ENCODE measurements at places on chromosomes 4 and X.

- DNase-seq = no peak
These were observed 441.9 kb downstream of the SPRY1 start for GRCh38 chr4:123838474-123838873.

- DNase-seq = no peak
These were observed 194.7 kb upstream of the TLL1 start for GRCh38 chr4:165678236-165678935.

- DNase-seq = no peak
These were observed 15.6 kb upstream of the MAOA start for GRCh38 chrX:43640482-43640881.

DNA sequence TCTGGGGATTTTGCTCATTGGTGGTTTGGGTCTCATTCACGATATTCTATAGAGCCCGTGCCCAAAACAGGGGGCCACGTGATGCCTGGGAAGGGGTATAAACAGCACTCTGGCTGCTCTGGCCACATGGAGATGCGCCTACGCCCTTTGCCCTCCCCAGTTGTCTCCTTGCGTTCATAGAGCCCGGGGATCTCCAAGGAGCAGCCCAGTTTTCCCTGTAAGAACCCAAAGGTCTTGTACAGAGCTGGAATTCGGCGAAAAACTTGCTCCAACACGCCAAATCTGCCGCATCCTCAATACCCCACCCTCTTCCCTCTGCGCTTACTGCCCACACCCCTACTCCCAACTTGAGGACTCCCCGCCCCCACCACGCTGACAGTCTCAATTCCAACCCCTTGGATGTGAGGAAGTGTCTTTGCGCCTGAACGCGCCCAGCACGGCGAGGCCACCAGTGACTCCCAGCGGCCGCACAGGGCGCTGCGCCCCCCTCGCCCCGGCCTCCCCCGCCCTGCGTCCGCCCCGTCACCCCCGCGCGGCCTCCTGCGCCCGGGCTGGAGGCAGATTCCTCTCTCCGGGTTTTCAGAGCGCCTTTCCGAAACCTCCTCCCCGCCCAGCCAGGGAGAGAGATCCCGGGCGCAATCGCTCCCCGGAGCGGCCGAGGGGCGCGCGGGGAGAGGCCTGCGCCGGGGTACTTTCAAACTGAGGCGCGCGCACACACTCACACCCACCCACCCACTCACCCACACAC lies at the start of gene NHS:
Gene NHS (plus strand): TSS at position 582 of the 748 bp plus-strand sequence. CDS start 558 bp downstream, outside the sequence.
- DNase-seq = no peak

GRCh38 chr4:83440899-83441298 lies 14.7 kb downstream of the HELQ start:
- no peak for DNase-seq

- no peak for DNase-seq
These were observed 54.9 kb downstream of the F8 start for GRCh38 chrX:154967603-154968002.

DNA sequence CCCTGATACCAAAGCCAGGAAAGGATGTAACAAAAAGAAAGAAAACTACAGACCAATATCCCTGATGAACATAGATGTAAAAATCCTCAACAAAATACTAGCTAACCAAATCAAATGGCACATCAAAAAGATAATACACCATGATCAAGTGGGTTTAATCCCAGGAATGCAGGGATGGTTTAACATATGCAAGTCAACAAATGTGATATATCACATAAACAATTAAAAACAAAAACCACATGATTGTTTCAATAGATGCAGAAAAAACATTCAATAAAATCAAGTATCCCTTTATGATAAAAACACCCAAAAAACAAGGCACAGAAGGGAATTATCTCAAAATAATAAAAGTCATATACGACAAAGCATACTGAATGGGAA lies 31.5 kb downstream of the ELF2 start:
- DNase-seq = no peak

- DNase-seq = no peak
These were observed 512.7 kb upstream of the FAT1 start for GRCh38 chr4:187236209-187236890.

DNA sequence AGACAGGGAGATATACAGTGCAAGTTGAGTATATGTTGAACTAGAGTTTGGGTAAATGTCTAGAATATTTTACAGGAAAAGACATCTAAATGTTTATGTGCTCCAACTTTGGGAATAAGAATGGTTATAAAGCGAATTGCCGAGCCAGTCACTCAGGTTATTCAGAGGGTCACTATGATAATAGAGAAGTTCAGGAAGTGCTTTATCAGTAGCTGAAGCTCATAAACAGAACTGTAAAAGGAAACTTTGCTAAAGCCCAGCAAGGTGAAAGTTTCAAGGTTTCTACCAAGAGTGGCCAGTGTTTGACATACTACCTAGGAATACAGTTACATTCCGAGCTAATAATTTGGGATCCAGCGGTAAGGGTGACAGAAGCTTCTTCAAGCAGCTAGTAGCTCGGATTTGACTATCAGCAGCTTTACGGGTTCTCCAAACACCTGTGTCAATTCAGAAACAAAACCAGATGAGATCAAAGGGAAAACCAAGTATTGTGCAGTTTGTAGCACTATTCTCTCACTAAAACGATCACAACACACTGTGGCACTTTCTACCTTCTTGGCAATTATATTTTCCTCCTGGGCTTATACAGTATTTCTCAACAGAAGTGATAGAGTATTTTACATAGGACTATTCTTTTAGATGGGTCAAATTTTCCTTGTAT lies 17.2 kb upstream of the BCLAF3 start:
- no peak for DNase-seq

GRCh38 chr4:1451106-1451751 lies 45.0 kb upstream of the NKX1-1 start:
- DNase-seq = no peak

DNA sequence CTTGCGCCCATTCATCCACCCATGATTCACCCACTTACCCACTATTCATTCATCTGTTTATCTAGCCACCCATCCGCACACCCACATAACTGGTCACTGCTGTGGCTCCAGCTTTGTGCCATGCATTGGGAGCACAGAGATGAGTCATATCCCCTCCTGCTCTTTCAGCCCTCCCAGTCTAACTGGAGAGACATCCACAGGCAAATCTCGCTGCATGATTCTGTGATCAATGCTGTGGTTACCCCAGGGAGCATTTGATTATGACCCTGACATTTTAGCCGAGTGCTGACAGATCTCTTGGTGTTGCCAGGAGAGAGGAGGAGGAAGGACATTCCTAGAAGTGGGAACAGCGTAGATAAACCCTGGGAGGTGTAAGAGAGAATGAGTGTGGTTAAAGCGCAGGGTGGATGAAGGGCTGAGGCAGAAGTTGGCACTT lies 10.4 kb upstream of the PORCN start:
- DNase-seq = no peak

DNA sequence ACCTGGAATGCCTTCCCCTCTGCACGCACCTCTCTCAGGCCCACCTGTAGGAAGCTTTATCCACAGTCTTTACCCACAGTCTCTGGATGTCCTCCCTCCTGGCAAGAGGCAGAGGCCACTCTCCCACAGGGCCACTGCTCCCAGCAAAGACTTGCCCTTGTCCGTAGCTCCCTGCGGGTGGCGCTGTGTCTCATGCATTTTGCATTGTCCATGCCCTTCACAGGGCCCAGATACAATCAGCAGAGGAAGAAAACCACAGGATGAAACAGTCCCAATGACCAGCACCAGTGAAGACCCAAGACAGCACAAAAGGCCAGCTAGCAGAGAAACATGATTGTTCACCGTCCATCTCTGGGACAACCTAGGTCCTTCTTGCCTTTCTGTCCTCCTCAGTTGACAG lies 2.1 kb upstream of the NSG1 start:
- no peak for DNase-seq

DNA sequence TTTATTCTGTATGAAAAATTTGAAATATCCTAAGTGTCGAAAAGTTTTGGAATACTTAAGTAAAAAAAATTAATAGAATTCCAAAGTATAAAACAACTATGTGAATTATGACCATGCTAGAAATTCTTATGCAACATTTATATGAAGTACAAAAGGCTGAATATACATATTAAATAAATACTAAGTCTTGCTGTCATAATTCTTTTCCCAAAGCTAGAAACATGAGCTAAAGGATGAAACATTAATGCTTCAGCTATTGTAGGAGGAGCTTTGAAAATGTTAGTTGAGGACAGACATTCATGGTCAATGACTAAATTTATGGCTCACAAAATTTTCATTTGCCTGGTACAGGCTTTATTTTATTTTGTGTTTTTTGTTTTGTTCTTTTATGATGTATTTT lies 207.3 kb downstream of the GABRB1 start:
- no peak for DNase-seq

DNA sequence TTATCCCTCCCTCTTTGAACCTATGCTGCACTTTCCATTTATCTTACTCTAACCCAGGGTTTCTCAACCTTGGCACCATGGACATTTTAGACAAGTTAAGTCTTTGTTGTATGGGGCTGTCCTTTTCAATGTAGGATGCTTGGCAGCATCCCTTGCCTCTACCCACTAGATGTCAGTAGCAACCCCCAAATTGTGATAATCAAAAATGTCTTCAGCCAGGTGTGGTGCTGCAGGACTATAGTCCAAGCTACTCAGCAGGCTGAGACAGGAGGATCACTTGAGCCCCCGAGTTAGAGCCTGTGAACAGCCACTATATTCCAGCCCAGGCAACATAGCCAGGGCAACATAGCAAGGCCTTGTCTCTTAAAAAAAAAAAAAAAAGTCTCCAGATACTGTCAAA lies 7.0 kb downstream of the LRCH2 start:
- no peak for DNase-seq

DNA sequence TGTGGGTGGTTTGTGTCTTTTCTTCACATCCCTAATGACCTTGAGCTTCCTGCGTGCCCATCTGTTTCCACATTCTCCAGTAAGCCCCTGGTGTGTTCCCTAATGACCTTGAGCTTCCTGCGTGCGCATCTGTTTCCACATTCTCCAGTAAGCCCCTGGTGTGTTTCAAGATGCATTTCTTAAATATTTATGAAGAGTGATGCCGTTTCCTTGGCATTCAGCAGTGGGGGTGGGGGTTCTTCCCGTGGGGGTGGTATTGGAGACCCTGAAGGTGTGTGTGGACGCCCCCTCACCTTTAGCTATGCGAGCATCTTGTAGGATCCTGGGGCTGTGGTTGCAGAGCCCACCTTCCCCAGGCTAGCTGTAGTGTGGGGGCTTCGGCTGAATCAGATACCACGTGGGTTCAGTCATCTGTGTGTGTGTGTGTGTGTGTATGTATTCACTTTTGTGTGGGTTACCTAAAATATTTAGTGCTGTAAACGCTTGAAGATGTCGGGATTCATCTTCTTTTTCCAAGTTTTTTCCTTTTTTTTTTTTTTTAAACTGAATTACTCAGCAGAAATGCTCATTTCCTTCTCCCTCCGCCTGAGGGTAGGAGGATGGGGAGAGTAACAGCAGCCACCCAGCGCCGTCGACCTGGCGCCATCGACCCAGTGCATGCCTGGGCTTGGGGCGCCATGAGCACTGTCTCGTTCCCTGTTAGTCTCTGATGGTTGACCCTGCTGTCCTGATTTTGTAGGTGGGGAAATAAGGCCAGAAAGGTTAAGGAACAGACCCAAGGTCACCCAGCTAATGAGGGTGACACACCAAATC lies 9.9 kb downstream of the NSG1 start:
- DNase-seq = no peak

DNA sequence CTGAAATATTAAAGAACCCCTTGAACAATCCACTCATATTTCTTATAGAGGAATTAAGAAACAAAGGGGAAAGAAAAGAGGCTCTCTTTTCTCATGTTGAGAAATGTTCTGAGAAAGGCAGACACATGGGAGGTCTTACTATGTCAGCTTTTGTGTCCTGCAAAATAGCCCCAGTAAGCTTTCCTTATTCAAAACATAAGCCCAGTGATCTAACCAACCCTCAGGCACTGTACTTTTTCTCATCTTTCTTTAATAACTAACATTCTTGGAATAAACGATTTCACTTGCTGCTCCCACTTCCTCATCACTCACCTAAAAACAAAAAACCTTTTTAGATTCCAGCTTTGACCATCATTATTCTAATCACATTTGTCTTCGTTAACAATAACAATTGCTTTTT lies 115.9 kb downstream of the GLRA3 start:
- DNase-seq = no peak

DNA sequence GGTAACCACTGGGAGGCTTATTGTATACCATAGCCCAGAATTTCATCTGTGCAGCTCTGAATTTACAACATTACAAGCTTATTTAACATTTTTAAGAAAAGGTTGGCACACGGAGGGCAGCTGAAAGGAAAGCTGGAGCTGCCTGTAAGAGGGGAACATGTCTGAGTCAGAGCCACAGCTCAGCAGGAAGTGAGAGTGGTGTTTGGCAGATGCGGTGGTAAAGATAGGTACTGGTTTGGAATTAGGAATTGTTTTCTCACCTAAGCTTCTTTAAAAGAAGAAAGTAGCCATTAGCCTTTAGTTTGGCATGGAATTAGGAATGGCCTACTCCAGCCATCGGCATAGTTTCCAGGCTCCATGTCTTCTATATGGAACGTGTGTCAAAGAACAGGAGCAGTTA lies 172.5 kb upstream of the ANXA3 start:
- no peak for DNase-seq

DNA sequence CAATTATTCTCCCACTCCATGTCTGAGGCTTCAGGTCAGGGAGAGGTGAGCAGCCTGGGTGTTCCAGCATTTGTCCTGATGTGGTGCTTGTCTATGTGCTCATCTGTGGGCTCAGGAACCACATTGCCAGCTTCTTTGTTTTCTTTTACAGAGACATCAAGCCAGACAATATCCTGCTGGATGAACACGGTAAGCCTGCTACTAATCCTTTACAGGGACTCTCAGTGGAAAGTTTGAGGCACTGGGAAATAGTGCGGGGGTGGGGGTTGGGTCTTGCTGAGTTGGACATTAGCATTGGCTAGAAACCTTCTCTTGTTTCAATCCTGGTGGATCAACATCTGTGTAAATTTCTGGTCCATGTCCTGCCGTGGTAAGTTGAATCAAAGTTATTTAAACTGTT lies 310.3 kb downstream of the EVC2 start:
- no peak for DNase-seq

- DNase-seq = no peak
These were observed 16.5 kb downstream of the TRAPPC11 start for GRCh38 chr4:183675625-183676024.

DNA sequence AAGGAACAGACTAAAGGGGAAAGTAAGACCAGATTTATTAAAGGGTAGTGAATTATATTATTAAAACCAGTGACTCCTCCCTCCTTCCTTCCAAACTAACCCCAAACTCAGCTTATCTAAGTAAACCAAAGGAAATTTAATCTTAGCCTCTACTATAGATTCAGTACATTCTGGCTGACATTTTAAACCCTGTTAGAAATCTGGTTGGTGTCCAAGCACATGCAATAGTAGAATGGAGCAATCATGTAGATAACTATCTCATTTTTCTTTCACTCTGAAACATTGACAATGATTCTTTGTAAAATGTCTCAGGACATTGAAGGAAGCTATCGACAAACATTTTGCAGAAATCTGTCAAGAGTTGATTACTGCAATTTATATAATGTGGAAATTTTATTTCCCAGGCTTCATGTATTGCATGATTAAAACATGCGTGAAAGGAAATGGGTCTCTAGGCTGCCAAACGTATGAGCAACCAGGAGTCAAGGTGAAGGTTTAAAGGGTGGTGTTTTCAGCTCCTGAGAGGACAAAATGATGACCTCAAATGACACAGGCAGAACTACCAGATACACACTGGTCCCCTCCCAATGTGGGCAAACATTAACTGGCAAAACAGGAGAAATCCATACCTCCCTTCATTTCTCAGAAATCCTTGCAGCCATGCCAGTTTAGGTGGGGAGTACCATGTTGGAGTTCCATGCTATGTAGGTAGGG lies 58.2 kb upstream of the RBM47 start:
- DNase-seq = no peak

- DNase-seq = no peak
These were observed 400.9 kb upstream of the FGF13 start for GRCh38 chrX:139112432-139112831.

GRCh38 chrX:140933016-140933415 lies 69.4 kb upstream of the SPANXB1 start:
- no peak for DNase-seq
